ENCODE measurements at places on chromosomes 4 and X. TPM values are rescaled to one million over a fixed set of nuclear protein-coding genes. Genes with fewer than 3 reads are reported as not detected.
A peak's percentile ranks its signal among the peaks of the same experiment; 100 is the strongest.

- no peak for DNase-seq
Measured at GRCh38 chrX:49292400-49293362, 10.8 kb upstream of the GAGE10 start.

DNA sequence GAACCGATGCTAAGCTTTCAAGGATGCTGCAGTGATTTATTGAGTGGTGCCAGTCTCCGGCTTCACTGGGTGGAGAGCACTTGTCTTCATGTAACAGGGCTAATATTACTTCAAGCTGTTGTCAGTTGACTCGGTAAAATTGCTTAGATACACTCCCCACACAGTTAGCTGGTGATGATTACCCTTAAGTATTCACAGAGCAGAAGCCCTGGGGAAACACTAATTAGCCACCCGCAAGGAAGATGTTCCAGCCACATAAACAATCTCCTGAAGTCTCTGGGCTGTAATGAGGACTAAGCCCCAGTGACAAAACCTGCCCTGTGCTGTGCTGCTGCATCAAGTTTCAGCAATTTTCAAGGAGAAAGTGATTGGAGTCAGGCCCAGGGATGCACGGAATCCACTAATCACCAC lies 37.3 kb upstream of the GK2 start:
- DNase-seq: no peak

DNA sequence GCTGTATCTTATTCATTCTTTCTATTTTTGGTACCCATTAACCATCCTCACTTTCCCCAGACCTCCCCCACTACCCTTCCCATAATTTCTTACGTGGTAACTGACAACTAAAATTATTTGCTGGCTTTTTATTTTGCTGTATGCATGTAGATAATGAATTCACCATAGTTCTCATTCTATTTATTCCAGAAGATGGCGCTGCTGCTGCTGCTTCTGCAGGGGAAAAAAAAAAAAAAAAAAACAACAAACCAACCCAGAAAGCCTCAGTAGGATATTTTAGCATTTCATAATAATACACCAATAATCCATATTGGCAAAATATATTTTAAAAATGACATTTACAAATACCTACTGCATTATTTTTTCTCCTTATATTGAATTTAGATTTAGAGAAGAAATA lies 416.6 kb upstream of the MAGEB18 start:
- DNase-seq: no peak

GRCh38 chrX:7062903-7063302 lies 84.6 kb upstream of the STS start:
- DNase-seq: no peak

DNA sequence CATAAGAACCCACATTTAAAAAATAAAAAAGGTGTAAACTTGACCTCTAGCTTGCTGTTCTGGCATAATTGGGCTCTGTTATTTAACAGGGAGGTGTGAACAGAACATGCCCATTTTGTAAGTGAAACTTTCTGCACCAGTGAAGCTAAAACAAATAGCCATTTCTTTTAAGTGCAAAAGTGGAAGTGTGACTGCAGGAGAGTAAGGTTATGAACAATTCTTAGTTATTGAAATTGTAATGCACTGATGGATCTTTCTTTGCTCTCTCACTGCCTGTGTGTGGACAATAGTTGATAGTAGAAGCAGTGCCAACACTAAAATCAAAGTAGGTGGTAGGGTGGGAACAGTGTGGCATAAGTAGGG lies 12.6 kb downstream of the P2RY10 start:
- DNase-seq: no peak

DNA sequence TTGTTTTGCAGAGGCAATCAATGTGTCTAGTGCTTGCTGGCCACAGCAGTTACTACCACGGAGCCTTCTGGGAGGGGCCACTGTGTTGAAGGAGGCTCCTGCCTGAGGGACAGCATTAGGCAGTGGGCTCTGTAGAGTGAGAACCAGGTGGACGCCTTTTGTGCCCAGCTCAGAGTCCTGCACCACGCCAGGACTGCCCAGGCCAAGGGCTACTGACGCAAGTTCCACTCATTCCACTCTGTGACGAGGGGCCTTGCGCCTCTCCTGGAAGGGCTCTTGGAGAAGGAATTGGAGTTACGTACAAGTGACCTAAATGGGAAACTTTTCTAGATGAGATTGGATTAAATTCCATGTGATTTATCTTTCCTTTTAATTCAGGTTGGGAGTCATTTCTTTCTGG lies 102.8 kb upstream of the MAGEE2 start:
- no peak for DNase-seq

- DNase-seq: no peak
Measured at GRCh38 chr4:23134331-23134730, 441.6 kb downstream of the GBA3 start.

DNA sequence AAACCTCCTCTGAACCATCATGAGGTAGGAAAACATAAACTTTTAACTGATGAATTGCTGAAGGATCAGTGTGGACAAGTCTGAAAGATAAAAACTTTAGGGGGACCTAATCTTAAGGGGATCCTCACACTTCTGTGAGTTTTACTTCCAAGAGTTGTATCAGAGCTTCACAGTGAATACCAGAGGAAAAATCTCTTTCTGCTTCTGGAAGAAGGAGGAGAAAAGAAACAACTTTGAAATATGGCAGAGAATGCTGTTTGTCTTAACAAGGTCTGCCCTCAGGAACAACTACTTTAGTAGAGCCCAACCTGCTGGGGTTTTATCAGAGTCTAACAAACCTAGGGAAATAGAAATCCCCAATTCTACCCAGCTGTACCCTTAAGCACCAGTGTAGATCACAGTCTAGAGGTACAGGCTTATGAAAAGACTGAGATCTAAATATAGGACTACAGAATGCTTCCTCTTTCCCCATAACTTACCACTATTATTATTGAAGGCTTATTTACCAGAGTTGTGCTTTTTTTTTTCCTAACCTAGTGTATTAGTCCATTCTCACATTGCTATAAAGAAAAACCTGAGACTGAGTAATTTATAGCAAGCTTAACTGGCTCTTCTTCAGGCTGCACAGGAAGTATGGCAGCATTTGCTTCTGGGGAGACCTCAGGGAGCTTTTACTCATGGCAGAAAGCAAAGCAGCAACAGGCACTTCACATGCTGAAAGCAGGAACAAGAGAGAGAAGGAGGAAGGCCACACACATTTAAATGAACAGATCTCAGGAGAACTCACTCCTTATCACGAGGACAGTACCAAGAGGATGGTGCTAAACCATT lies 167.9 kb downstream of the CAMK2D start:
- no peak for DNase-seq

- DNase-seq: no peak
Measured at GRCh38 chr4:174437324-174437723, 85.0 kb downstream of the HPGD start.

- DNase-seq: no peak
Measured at GRCh38 chr4:106993827-106994226, 42.3 kb downstream of the DKK2 start.

DNA sequence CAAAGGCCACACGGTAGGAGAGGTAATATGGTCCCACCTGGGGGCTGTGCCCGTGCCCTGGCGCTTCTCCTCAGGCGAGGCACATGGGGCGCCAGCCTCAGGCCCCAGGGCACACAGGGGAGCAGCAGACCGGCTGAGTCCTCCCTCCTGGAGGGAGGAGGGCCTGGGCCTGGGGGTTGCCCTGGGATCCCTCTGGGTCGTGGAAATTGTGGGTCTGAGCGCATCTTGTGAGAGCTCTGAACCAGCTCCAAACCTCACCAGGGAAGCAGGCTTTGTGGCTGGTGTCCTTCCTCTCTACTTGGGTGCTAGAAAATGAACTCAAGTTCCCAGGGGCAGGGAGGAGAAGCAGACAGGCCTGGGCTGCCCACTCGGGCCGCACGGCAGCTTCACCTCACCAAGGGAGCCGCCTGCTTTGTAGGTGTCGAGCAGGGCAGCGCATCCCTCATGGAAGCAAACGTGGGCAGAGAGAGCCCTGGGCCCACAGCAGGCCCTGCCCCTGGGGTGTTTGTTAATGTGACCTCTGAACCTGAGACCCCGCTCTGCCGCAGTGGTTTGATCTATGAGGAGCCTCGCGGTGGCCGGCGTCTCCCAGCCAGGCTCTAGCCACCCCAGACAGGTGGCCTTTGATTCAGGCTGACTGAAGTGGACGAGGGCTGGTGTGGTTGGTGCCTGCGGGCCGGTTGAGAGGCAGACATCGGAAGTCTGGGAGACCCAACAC lies 10.8 kb downstream of the HTRA3 start:
- DNase-seq: no peak

DNA sequence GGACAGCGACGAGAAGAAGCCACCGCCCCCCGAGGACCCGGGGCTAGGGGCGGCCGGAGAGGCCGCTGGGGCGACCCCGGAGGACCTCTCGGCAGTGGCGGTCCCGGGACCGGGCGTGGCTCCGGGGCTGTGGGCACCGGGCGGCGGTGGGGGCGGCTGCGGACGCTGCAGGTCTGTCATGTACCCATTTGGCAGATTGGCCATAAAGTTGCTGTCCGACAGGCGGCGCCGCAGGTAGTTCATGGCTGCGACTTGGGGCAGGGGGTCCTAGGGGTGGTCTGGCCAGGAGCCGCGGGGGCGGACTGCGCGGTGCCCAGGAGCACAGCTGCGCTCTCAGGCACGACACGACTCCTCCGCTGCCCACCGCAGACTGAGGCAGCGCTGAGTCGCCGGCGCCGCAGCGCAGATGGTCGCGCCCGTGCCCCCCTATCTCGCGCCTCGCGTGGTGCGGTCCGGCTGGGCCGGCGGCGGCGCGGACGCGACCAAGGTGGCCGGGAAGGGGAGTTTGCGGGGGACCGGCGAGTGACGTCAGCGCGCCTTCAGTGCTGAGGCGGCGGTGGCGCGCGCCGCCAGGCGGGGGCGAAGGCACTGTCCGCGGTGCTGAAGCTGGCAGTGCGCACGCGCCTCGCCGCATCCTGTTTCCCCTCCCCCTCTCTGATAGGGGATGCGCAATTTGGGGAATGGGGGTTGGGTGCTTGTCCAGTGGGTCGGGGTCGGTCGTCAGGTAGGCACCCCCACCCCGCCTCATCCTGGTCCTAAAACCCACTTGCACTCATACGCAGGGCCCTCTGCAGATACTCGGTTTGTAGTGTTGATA lies at the start of gene SYN1:
Gene SYN1 (minus strand): TSS at position 372 of the 817 bp plus-strand sequence. CDS start 129 bp downstream, at position 243.
- DNase-seq: peak; percentile 82

GRCh38 chrX:67585401-67585800 lies 41.6 kb downstream of the AR start:
- no peak for DNase-seq

DNA sequence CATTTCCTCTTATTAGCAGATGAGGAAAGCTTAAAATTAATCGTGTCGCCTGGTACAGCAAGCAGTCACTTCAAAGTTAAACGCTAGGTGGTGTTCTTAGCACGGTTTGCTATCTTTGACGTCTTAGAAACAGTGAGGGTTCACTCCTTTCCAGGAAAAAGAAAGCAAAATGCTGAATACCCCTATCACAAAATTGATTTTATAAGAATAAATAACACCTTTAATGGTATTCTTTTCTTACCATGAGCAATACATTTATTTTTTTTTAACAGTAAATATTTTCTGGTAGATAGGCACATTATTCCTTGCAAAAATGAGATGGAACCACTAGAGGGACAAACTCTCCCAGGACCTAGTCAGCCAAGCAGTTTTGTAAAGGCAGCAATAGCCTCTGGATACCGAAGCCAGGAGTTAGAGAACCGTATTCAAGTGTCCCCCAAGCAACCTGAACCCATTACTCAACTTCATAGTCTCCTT lies 153.9 kb downstream of the KDR start:
- peak; percentile 22 for DNase-seq

DNA sequence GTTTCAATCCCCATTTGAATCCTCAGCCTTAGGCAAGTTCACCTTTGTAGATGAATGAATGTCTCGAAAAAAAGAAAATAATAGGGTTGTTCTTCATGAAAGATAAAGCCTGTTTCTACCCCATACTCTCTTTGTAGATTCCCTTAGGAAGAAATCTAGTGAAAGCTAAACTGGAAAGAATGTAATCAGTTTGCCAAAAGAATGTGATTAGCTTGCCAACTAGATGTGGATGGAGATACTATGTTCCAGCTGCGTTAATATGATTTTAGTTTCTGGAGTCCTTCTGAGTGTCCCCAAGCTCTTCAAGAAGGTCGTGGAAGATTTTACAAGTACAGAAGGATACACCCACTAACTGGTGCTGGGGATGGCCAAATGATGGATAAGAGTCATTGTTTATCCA lies 162.3 kb upstream of the EDNRA start:
- no peak for DNase-seq

- no peak for DNase-seq
Measured at GRCh38 chr4:68576272-68577125, at the start of gene UGT2B17. Gene UGT2B17 (minus strand): TSS chr4:68576322. CDS start chr4:68568484, 7,838 bp downstream.

- DNase-seq: no peak
Measured at GRCh38 chrX:9355739-9356138, 109.1 kb upstream of the TBL1X start.

- DNase-seq: no peak
Measured at GRCh38 chr4:187204389-187204918, 480.8 kb upstream of the FAT1 start.

DNA sequence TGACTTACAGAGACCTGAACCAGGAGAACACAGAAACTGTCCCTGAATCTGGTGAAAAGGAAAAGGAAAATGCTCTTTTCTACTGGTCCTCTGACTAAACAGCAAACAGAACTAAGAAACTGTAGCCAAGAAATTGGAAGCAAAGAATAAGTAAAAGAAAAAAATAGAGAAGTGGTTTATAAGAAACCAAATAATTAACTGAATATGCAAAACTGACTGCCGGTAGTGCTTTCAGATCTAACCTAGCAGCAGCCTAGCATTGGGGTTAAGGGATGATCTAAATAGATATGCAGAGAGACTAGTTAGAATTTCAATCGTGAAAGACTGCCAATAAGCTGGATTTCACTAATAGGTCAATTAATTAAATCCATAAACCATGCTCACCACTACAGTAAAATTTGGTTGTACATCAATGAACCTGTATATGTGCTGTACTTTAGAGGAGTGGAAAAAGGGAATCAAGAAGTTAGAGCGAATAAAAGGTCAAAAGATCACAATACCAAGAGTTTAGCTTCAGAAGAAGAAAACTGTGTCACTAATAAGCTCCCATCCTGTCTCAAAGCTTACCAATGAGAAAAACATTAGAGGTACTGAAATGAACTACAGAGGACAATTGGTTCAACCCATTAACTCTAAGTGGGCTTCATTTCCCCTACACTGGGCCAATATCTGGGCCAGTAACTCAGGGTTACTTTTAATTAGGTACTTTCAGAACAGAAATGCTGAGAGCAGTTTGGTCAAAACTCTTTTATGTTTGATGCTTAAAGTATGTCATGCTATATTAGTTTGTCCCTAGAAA lies 53.6 kb downstream of the KLHL13 start:
- DNase-seq: no peak

- no peak for DNase-seq
Measured at GRCh38 chr4:14943749-14944148, 58.5 kb upstream of the CPEB2 start.

DNA sequence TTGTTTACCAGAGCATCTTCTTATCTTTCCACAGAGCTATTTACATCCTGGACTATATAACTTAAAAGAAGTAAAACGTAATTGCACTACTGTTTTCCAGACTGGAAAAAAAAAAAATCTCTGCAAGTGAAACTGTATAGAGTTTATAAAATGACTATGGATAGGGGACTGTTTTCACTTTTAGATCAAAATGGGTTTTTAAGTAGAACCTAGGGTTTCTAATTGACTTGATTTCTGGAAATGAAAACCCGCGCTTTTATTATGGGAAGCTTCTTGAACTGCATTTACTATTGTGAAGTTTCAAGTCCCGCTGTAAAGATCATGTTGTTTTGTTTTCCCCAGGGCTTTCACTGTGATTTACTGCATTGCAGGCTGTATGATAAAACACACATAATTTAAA lies 162.7 kb downstream of the STIM2 start:
- no peak for DNase-seq

Gene TCP11X2
- not detected for total RNA-seq

Gene APBB2
- 2.3 TPM for total RNA-seq

Gene RPS6KA6
- not detected for total RNA-seq

Gene GUCY1B1
- 0.27 TPM for total RNA-seq

Gene EXOSC9
- total RNA-seq: 76.8 TPM

Gene CT45A3
- not detected for total RNA-seq

Gene TEC
- total RNA-seq: 4.2 TPM

Gene HSPA4L
- total RNA-seq: 4.6 TPM

All from activated CD8-positive, alpha-beta T cell treated with anti-CD3 and anti-CD28 coated beads for 36 hours (primary cell).